Activated CD8-positive, alpha-beta T cell treated with anti-CD3 and anti-CD28 coated beads, Interleukin-2, amount 10 ng/mL, durations not matched to agents 7 days and 5 days (primary cell): ENCODE measurements at places on chromosomes 13 and 19. TPM values are rescaled to one million over a fixed set of nuclear protein-coding genes. Genes with fewer than 3 reads are reported as not detected.

Gene S1PR5
- 0.89 TPM for total RNA-seq

Gene GPR4
- total RNA-seq, result not detected

DNA sequence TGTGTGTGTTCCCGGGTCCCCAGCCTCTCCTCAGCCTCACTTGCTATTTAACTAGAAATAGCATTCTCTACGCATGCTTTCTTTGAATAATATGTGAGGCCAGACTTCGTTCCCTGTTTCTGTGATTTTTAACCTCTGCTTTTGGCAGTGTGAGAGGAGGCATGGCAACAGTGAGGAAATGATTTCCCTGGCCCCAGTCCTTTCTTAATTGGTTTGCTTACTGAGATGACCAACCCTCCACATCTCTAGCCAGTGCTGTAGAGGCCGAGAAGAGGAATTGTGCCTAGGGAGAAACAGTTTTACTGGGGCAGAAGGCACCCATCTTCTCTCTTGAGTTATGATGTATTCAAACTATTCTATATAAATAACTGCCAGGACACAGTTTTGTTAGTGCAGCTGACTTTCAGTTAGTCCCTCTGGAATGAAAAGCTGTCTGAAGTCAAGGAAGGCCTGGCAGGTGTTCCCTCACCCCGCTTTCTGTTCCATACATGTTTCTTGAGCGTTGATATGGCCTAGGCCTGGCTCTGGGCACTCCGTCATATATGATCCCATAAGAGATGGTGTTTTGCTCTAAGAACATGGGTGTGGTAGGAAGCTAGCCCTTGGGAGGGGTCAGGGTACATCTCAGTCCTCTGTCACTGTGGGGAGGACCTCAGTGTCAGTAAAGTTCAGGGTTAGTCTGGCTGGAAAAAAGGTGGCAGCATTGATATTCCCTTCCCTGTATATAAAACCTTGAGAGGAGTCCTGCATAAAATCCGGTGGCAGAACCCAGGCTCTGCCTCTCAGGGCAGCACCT, 73.7 kb upstream of the NPAS1 start:
- peaks cover 36% of the 10 kb centered on the region for H3K36me3 ChIP-seq
- no peak for DNase-seq
- H3K27ac ChIP-seq, result no peak overlapping the region
- H3K4me1 ChIP-seq, result peaks cover 28% of the 10 kb centered on the region
- no peak overlapping the region for H3K4me3 ChIP-seq
- H3K27me3 ChIP-seq, result no peaks in the 10 kb centered on the region

DNA sequence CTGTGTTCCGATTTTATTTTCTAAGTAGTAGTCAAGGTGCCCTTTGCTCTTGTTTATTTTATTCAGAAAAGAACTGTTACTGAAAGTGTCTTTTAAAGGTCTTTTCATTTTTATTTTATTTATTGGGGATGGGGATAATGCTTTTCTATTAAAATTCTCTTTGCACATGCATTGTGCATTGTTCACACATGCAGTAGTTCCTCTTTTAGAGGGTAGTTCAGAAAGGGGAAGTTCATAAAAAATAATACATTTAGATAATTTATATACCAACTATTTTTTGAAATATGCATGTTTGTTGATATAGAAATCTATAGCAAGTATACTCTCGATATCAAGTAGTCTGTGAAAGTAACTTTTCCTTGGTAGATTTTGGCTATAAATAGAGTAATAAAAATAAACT, 3.5 kb downstream of the GPC5 start:
- no peak overlapping the region for H3K4me3 ChIP-seq
- peaks cover 13% of the 10 kb centered on the region for H3K4me1 ChIP-seq
- no peak overlapping the region for H3K27ac ChIP-seq
- no peaks in the 10 kb centered on the region for H3K36me3 ChIP-seq
- peaks cover 58% of the 10 kb centered on the region for H3K27me3 ChIP-seq

GRCh38 chr13:106873810-106874209, 305.9 kb upstream of the ARGLU1 start:
- DNase-seq, result no peak
- no peaks in the 10 kb centered on the region for H3K4me1 ChIP-seq
- no peak overlapping the region for H3K27ac ChIP-seq

DNA sequence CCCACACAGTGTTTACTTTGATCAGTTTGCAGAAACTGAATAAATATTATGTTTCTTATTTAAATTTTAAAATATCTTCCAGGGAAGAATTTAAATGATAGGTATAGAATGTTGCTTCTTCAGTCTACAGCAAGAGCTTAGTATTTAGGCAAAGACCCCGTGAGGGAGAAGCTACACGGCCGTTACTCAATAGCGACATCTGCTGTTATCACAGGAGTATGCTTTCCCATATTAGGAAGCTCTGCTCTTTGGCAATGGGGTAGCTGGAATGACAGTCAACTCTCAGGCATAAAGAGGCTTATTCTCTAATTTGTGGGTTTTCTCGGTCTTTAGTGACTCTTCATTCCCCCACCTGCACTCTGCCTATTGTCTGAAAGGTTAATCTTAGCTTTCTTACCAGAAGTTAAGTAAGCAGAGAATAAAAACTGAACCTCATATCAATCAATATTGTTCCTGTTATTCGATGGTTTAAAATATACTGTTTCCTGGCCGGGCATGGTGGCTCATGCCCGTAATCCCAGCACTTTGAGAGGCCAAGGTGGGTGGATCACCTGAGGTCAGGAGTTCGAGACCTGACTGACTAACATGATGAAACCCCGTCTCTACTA, 13.2 kb upstream of the LHFPL6 start:
- H3K27me3 ChIP-seq, result peaks cover 11% of the 10 kb centered on the region
- no peaks in the 10 kb centered on the region for H3K36me3 ChIP-seq
- H3K27ac ChIP-seq, result no peak overlapping the region
- no peaks in the 10 kb centered on the region for H3K4me1 ChIP-seq

GRCh38 chr13:29817604-29818378, 32.6 kb downstream of the UBL3 start:
- H3K36me3 ChIP-seq, result no peaks in the 10 kb centered on the region
- H3K27me3 ChIP-seq, result no peaks in the 10 kb centered on the region
- H3K4me1 ChIP-seq, result peaks cover 15% of the 10 kb centered on the region
- no peak overlapping the region for H3K4me3 ChIP-seq
- no peak overlapping the region for H3K27ac ChIP-seq

- no peak overlapping the region for H3K4me3 ChIP-seq
- H3K27ac ChIP-seq, result no peak overlapping the region
- no peaks in the 10 kb centered on the region for H3K4me1 ChIP-seq
- no peaks in the 10 kb centered on the region for H3K27me3 ChIP-seq
- H3K36me3 ChIP-seq, result no peaks in the 10 kb centered on the region
These were observed 9.4 kb downstream of the RFPL4AL1 start for GRCh38 chr19:55778331-55778730.

GRCh38 chr13:98918771-98919170, 59.1 kb downstream of the DOCK9 start:
- H3K4me1 ChIP-seq, result peaks cover 24% of the 10 kb centered on the region
- H3K27ac ChIP-seq, result peak overlapping the region; percentile 72
- H3K4me3 ChIP-seq, result no peak overlapping the region
- peaks cover 65% of the 10 kb centered on the region for H3K36me3 ChIP-seq

DNA sequence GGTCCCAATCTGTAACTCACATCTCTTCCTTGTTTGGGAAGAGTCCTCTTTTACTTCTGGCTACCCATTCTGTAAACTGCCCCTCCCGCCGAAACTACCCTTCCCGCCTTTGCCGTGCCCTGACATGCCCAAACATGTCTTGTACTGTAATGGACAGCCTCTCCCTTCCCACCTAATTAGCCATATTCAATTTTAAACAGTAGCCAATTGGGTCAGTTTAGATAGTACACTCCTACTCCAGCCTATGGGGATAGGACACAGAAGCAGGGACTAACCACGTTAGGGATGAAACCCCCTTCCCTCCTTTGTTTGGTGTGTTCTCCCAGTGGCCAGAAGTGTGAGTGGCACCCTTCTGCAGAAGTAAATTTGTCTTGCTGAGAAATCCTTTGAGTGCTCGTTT, 34.2 kb downstream of the SACS start:
- no peak overlapping the region for H3K4me3 ChIP-seq
- peaks cover 5% of the 10 kb centered on the region for H3K36me3 ChIP-seq
- no peak for DNase-seq
- peaks cover 6% of the 10 kb centered on the region for H3K27me3 ChIP-seq
- H3K27ac ChIP-seq, result no peak overlapping the region
- peaks cover 1% of the 10 kb centered on the region for H3K4me1 ChIP-seq
